ENCODE measurements at places on chromosomes 7 and 10.
A peak's percentile ranks its signal among the peaks of the same experiment; 100 is the strongest.

GRCh38 chr10:104435822-104436221, 82.2 kb downstream of the CFAP58 start:
- no peak for DNase-seq

DNA sequence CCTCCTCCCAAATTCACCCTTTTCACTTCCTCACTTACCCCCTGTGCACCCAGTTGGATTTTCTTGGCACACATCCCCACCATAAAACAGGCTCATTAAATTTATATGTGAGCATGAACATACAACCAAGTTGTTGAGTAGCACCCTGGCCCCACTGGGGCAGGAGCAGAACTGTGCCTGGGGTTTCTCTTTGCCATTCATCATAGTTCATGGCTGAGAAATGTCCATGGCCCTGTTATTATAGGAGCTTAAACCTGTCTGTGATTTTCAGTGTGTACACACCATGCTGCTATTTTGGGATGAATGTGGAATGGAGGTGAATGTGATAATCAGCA, 618.8 kb downstream of the LRMDA start:
- DNase-seq: no peak

DNA sequence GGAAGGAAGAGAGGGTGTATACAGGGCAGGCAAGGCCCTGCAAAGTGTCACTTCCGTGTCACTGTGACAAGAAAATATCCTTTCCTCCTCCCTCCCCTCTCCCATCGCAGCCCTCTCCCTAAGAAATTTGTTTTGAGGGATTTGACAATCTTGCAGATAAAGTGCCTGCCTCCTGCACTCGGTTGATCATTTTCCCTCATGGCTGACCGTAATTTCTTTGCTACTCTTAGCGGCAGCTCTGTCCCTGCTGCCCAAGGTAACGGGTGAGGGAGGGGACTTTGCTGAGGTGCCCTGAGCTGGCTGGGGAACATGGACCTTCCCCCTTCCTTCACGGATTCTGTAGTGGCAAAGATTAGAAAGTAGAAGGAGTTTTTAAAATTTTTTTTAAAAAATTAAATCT, 179.1 kb downstream of the TCF7L2 start:
- no peak for DNase-seq

- DNase-seq: no peak
Measured at GRCh38 chr10:60312818-60313588, 76.7 kb downstream of the ANK3 start.

GRCh38 chr7:636396-636795, 90.1 kb upstream of the DNAAF5 start:
- peak; percentile 77 for DNase-seq

DNA sequence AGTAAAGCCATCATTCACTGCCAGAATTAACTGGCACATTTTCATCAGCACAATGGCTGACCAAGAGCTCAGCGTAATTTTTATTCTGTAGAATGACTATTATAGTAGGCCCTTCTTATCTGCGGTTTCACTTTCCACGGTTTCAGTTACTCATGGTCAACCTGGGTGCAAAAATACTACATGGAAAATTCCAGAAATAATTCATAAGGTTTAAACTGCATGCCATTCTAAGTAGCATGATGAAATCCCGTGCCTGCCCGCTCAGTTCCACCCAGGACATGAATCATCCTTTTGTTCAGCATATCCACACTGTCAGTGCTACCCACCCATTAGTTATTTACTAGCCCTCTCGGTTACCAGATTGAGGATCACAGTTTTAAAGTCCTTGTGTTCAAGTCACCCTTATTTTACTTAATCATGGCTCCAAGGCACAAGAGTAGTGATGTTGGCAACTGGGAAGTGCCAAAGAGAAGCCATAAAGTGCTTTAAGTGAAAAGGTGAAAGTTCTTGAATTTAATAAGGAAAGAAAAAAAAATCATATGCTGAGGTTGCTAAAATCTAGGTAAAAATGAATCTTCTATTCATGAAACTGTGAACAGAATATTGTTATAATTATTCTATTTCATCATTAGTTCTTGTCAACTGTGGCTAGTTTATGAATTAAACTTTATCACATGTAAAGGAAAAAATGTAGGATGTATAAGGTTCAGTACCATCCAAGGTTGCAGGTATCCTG, 204.9 kb downstream of the DOCK4 start:
- no peak for DNase-seq

DNA sequence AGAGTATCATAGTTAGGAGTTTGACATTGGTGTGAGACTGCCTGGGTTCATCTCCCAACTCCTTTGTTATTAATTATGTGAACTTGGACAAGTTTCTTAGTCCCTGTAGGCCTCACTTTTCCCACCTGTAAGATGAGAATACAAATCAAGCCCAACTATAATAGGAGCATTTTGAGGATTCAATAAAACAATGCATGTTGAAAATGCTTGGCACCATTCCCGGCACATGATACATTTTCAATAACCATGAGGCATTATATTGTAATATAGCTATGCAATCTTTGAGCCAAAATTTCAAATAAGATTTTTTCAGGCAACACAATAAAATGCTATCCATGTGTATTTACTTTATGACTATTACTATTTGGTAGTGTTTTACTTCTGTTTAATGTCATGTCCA, 229.0 kb upstream of the SP4 start:
- DNase-seq: no peak

GRCh38 chr7:158587162-158588084, at the start of gene PTPRN2:
TSS of gene PTPRN2 (minus strand) at chr7:158587823.
- DNase-seq: no peak

DNA sequence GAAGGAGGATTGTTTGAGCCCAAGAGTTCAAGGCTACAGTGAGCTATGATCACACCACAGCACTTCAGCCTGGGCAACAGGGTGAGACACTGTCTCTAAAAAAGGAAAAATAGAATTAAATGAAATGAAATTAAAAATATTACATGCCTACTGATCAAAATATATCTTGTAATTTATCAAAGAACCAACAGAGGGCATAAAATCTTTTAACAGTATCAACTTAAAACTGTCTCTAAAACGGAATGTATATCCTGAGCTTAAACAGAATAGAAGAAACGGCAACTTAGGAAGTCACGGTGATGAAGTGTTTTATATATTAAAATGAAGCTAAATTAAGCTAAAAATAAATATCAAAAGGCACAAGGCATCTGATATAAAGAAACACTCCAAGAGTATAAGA, 78.8 kb downstream of the MTPAP start:
- no peak for DNase-seq

All from CMK (cell line).